ENCODE measurements at places on chromosomes 4 and X. TPM values are rescaled to one million over a fixed set of nuclear protein-coding genes. Genes with fewer than 3 reads are reported as not detected.

Gene ODAM
- total RNA-seq: 0.90 TPM

Gene MAGED4B
- 82.9 TPM for total RNA-seq

Gene MCUB
- 8.4 TPM for total RNA-seq

Gene KLKB1
- total RNA-seq: 0.24 TPM

Gene SMIM10
- total RNA-seq: 0.64 TPM

Gene DCHS2
- total RNA-seq: 0.76 TPM
